ENCODE measurements at places on chromosomes 1 and 21.

- peak; percentile 39 for DNase-seq
These were observed 43.0 kb upstream of the TENT5C start for GRCh38 chr1:117562581-117563491.

GRCh38 chr1:234398849-234399381 is 25.7 kb downstream of the COA6 start:
- no peak for DNase-seq

- DNase-seq: no peak
These were observed 31.9 kb downstream of the PRDM15 start for GRCh38 chr21:41847066-41847804.

DNA sequence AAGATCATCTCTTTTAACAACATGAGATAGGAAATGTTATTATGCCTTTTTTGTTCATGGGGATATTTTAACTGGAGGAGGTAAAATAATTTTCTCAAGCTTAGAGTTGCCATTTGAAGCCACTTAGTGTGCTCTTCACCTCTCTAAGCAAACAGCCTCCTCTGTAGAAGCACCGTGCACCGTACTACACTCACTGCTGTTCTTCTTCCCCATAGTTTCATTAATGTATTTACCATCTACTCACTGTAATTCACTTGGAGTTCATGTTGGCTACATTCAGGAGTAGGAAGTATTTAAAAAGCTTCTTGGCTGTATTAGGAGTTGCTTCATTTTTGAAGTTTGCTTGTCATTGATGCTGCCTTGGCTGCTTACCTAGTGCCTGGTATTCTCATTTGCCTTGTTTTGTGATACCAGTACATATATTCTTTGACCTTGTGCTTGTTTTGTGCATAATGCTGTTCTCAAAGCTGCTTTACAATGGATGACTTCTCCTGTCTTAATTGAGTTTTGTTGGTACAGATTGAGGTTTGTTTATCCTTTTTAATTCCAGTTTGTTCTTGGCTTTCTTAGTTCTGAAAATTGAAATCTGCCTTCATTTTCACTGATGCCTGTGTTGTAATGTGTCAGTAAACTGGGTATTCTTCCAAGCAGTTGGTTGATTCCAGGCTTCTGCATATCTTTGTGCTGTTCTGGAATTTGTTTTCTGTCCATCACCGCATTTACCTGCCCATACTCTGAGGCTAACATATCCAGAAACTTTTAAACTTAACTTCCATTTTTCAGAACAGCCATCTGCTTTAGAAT is 240.4 kb downstream of the HMCN1 start:
- DNase-seq: no peak

- DNase-seq: no peak
These were observed 15.4 kb upstream of the OPRD1 start for GRCh38 chr1:28796352-28797211.

GRCh38 chr1:17687145-17687544 is 68.0 kb upstream of the ACTL8 start:
- no peak for DNase-seq

- no peak for DNase-seq
These were observed 161.5 kb upstream of the C1orf174 start for GRCh38 chr1:4061521-4062031.

- no peak for DNase-seq
These were observed 11.4 kb downstream of the SKI start for GRCh38 chr1:2239384-2239985.

DNA sequence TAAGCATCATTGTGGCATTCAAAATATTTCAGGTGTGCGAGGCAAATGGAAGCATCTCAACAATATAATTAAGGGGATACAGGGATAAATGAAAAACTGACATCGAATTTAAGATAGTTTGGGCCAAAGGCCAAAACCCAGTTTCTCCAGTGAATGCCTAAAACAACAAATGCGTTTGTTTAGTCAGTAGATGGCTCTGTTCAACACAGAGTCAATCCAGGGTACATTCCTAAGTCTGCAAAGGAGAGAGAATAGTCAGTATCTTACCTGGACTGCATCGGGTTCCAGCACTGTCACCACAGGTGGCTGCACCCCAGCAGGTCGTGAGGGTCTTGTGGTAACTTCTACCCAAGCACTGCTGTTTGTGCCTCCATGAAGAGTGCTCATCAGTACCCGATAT is 321.1 kb downstream of the KCTD3 start:
- DNase-seq: no peak

DNA sequence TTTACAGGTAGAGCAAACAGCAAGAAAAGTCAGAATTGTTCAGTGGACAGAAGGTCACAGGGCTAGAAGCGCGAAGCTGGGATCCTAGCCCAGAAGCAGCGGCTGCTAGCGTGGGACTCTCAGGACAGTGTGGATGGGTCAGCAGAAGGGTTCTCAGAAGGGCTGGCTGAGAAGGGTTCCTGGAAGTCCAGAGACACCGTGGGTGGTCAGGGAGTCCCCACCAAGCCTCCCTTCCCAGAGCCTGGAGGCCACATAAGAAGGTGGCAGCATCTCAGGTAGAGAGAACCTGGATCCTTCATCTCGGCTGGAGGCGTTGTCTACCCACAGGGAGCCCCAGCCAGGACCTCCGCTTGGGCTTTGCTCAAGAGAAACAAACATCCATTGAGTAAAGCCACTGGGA is 696.3 kb downstream of the PTPRU start:
- DNase-seq: no peak

GRCh38 chr1:117290890-117291289 is 76.4 kb upstream of the MAN1A2 start:
- no peak for DNase-seq

- no peak for DNase-seq
These were observed 17.5 kb downstream of the GTF2B start for GRCh38 chr1:88873737-88874349.

All from urinary bladder (tissue), 4 donors.